ENCODE measurements at places on chromosomes 1 and 21.

GRCh38 chr1:76136894-76137293 lies 62.3 kb downstream of the ST6GALNAC3 start:
- no peak for DNase-seq

- DNase-seq: no peak
Observed at GRCh38 chr1:238777551-238777950, 608.8 kb upstream of the CHRM3 start.

DNA sequence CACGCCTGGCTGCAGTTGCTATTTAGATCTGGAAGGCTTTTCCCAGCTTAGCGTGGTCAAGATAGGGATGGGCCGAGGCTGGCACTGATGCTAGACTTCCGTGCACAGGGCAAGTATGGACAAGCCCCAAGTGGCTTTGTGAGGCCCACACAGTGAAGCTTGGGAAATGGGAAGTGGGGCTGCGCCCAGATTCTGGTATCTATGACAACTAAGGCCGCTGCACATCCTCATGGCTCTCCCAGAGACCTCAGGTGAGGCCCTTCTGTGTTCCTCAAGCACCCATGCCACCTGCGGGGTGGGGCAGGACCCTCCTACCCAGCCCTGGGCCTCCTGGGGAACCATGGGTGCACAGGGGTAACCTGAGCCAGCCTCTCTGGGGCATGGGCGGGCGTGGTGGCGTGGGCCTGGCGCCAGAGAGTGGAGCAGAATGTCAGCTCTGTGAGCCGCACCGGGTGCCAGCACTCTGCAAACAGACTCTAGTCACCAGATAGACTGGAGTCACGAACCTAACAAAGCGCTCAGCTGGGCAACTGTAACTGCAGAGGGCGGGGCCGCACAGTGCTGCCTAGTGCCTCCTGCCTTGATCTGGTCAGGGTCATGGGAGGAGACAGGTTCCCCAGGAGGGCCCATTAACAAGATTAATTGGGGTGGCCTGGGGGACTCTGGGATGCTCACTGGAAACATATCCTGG lies 46.4 kb downstream of the ELF3 start:
- DNase-seq: no peak

GRCh38 chr1:115680730-115681111 lies 39.0 kb downstream of the VANGL1 start:
- DNase-seq: no peak

GRCh38 chr21:26522704-26523103 lies 50.4 kb downstream of the CYYR1 start:
- DNase-seq: no peak

DNA sequence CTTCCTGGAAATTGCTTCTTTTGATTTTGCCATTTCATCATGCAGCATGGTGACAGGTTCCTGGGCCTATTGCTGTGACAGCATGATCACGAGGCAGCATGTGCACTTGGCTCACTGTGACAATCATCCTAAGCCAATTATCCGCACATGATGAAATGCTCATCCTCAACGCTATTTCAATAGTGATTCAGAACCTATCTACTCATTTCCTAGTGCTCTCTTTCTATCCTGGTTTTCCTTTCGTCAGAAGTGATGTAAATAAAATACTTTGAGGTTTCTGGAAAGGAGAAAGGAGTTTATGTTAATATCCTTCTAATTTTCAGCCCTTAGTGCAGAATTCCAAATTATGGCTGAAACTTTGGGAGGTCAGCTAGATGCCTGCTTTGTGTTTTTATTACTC lies 110.6 kb upstream of the ADAMTS5 start:
- DNase-seq: no peak

DNA sequence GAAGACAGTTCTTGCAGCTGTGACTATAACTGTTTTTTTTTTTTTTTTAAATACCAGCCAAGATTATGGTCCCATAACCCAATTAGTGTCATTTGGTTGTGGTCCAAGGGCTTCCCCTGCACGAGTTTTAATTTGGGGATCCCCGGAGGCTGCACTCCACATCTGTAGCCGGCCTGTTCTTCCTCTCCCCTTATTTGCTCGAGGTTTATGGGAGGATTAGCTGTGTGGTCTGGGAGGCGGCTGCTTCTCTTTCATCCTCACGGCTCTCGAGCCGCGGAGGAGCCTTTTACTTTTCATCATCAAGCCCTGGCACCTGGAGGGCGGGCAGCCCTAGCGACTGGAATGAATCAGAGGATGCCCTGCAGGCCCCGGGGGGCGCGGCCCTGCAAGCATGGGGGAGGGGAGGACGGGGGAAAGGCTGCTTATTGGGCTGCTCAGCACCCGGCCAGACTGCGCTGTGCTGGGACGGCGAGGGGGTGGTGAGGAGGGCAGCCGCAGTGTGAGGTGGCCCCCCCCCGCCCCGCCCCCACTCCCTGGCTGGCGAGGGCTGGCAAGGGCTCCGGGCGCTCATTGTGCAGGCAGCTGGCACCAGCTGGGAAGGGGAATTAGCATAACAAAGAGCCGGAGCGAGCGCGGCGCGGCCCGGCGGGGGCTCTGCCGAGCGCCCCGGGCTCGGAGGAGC lies 18.5 kb downstream of the SERTAD4 start:
- DNase-seq: no peak

DNA sequence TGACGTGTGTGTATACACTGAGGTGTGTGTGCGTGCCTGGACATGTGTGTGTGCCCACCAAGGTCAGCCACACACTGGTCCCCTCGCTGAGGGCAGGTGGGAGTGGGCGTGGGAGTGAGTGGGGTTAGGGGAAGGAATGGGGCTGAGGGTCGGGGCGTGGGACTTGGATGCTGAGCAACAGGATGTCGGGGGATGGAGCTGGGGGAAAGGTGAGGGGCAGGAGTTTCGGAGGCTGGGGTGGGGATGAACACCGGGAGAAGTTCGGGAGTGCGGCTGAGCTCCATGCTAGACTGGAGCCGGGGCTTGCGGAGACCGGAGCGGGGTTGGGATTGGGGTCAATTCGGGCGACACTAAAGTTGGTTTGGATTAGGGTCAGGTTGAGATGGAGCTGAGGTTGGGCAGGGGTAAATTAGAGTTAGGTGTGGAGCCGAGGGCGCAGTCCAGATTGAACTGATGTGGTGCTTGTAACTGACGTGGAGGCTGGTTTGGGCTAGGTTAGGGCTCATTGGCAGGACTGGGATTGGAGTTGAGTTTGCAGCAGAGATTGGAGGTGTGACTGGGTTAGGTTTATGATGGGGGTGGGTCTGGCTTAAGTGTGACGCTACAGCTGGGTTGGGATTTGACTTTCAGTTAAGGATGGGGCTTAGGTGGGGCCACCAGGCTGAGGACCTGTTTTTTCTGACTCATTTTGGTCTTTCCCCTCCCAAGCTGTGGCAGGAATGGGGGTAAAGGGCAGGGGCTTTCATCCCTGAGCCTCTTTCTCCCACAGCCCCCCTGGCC lies 3.3 kb upstream of the GUCA2A start:
- DNase-seq: no peak

- DNase-seq: no peak
Observed at GRCh38 chr1:45654540-45655280, 30.9 kb upstream of the CCDC17 start.

DNA sequence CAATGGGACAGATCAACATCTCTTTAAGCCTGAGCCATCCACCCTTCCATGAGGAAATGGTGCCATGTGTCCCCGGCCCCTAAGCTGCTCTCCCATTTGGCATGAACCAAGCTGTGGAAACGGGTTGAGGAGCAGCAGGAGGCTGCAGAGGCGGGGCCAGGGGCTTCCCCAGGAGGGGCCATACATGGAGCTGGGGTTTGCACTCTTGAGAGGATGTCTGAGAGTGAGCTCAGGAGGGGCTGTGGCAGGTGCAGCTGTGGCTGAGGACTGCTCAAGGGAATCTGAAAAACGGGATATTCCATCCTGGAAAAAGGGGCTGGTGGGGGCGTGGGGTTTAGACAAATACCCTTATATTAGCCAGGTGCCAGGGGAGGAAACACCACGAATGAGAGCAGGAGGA lies 7.1 kb upstream of the CLEC20A start:
- no peak for DNase-seq

DNA sequence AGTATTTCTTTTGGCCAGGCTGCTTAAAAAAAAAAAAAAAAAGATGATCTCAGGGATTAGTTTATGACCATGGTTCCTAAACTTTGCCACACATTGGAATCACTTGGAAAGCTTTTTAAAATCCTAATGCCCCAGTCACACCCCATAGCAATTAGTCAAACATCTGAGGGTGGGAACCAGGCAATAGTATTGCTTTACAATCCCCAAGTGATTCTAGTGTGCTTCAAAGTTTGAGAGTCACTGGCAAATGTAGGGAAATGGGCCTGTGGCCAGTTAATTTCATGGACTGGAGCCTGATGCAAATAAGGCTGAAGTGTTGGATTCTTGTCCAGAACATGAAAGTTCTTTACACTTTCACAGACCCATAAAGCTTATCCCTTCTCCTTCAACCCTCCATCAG lies 374.6 kb upstream of the ESRRG start:
- no peak for DNase-seq

DNA sequence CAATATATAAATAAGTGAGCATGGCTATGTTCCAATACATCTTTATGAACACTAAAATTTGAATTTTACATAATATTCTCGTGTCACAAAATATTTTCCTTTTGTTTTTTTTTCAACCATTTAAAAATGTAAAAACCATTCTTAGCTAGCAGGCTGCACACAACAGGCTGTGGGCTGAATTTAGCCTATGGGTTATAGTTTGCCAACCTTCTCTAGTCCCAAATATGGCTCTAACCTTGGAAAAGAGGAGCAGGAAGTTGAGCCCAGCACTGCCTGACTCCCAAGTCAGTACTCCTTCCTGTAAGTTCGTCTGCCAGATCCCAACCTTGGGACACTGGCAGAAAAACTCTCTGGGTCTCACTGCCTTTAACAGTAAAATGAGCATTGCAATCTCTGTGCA lies 13.4 kb downstream of the C1QB start:
- no peak for DNase-seq

DNA sequence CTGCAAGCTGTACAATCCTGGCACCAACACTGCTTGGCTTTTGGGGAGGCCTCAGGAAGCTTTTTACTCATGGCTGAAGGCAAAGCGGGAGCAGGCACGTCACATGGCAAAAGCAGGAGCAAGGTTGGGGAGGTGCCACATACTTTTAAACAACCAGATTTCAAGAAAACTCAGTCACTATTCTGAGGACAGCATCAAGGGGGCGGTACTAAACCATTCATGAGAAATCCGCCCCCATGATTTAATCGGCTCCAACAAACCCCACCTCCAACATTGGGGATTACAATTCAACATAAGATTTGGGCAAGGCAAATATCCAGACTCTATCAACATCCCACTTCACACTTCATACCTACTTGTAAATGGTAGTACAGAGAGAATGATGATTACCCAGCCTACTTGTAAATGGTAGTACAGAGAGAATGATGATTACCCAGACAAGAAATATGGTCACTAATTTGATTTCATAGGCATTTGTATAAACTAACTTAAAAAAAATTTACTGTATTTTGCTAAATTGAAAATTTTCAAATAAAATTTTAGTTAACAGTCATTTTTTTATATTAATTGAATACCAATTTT lies 24.9 kb downstream of the ATP5PF start:
- no peak for DNase-seq

DNA sequence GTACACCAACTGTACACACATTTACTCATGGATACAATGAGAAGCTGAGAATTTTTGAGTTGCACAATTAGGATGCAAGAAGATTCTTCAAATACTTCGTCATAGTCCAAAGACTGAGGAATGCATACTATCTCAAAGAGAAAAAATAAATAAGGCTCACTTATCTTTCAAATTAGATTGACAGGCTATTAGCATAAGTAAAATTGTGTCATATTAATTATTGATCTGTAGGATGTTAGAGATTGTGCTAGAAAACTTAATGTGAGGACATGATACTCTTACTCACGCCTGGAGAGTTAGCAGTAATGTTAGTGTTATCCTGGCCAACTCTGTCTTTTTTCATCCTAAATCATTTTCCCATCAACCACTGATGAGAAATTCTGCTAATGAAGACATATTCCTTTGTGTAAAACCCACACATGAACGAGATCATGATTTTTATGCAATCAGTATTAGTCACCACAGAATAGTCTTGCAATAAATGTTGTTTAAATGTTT lies 659.0 kb downstream of the LTN1 start:
- no peak for DNase-seq

GRCh38 chr1:40476924-40477677 lies at the start of gene ZFP69:
Gene ZFP69 (plus strand): TSS chr1:40477290. CDS start chr1:40479362, 2,072 bp downstream.
- DNase-seq: peak; percentile 69

DNA sequence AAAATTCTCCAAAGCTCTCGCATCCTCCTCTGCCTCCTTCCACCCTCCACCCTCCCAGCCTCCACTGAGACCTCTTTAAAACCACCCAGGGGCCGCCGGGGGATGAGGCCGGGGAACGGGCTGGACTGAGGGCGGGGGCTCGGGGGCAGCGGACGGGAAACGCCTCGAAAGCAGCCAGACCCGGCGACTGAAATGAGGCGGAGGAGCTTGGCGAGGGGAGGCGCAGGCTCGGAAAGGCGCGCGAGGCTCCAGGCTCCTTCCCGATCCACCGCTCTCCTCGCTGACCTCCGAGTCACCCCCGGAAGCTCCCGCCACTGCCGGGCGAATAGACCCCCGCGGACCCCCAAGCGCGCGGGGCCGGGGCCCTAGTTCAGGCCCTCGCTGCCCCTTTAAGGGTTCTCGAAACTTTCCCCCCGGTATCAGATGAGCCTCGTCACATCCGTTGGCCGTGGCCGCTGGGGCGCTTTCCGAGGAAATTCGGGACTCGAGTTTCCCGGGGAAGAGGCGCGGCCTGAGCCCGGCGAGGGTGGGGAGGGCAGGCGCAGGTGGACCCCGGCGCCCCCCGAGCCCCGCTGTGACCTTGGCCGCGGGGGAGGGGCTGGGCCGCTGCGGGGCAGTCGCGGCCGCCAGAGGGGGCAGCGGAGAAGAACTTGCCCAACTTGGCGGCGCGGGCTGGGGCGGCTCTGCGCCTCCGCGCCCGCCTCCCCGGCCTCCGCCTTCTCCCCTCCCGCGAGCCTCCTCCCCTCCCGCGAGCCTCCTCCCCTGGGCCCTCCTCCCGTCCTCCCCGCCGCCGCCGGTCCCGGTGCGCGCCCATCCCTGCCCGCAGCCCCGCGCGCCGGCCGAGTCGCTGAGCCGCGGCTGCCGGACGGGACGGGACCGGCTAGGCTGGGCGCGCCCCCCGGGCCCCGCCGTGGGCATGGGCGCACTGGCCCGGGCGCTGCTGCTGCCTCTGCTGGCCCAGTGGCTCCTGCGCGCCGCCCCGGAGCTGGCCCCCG lies at the start of gene BACE2:
TSS of gene BACE2 (plus strand) at position 813 of the 995 bp plus-strand sequence. CDS start at position 917, 104 bp downstream.
- peak; percentile 15 for DNase-seq

DNA sequence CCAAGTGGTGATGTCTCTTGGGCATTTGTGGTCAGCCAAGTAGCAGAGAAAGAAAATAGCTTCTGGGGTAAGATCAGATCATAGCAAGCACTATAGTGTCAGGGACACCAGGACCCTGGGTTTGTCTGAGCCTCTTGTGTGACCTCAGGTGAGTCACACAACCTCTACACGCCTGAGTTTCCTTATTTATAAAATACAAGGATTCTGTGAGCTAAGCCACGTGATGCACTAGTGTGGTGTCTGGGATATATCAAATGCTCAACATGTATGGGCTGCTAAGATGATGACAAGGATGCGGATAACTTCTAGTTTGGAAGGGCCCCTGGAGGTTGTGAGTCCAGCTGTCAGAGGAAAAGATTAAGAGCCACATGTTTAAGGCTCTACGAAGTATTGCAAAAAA lies 24.5 kb upstream of the ZNF436 start:
- DNase-seq: no peak
